ENCODE measurements at places on chromosomes 16 and 17.

- DNase-seq: no peak
These were observed 62.3 kb downstream of the PHKB start for GRCh38 chr16:47523342-47524006.

DNA sequence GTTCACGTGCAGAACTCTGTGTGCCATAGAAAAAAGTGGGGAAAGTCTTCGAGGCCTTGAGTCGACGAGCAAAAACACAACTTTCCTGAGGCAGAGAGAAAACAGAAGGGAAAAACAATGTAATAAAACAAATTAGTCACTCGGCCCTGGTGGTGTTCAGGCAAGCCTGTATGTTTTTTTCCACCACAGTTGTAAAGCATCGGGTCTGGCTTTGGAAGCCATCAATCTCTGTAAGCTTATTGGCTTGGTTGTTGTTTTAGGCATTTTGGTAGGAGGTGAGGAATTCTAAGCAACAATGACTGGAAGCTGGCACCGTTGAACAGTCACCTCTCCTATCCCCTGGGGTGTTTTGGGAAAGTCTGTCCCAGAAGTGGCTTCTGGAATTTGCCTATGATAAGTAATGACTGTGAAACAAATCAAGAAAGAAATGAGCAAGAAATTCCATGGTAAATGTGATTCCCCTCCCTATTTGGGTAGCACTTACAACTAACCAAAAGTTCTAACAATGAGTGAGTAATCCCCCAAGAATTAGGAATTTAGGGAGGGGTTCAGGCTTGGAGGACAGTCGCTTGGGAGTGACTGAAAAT, 2.8 kb downstream of the CDH13 start:
- DNase-seq: peak; percentile 97

- no peak for DNase-seq
These were observed 72.8 kb downstream of the SOCS1 start for GRCh38 chr16:11183035-11183812.

GRCh38 chr16:3137267-3137666, 2.4 kb downstream of the ZNF213 start:
- no peak for DNase-seq

DNA sequence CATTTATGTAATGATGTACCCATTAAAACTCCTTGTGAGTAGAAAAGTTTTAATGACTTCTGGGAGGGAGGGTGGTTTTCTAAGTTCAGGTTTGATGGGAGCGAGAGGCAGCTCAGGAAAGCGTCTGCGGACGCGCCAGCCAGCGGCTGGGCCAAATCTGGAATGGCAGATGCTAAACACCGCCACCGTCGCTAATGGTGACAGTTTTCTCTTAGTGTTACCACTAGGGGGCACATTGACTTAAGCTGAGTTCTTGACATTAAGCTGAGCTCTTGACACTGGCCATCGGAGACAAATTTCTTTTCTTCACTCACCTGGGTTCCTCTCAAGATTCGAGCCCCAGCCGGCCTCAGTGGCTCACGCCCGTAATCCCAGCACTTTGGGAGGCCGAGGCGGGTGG, 6.7 kb downstream of the TRPV1 start:
- no peak for DNase-seq

GRCh38 chr17:60102632-60103096, 23.9 kb upstream of the HEATR6 start:
- peak; percentile 70 for DNase-seq

DNA sequence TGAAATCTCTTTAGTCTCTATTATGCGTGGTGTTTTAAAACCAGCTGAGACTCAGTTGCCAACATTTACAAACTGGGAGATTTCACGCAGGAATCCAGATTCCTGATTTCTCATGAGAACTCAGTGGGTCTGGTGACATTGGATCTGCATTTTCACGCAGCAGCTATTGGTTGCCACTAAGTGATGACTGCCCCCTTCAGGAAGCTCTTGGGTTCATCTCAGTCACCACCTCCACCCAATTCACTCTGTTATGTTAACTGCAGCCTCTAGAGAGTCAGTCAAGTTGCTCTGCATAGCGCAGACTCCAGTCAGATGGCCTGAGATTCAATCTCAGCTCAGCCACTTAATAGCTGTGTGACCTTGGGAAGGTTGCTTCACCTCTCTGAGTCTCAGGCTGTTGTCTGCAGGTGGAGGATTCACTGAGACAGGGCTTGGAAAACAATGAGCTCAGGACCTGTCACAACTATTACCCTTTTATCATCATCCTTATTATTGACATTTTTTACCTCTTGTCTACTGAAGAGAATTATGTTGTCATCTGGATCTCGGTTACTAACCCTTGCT, 6.4 kb downstream of the SHISA9 start:
- DNase-seq: peak; percentile 29

DNA sequence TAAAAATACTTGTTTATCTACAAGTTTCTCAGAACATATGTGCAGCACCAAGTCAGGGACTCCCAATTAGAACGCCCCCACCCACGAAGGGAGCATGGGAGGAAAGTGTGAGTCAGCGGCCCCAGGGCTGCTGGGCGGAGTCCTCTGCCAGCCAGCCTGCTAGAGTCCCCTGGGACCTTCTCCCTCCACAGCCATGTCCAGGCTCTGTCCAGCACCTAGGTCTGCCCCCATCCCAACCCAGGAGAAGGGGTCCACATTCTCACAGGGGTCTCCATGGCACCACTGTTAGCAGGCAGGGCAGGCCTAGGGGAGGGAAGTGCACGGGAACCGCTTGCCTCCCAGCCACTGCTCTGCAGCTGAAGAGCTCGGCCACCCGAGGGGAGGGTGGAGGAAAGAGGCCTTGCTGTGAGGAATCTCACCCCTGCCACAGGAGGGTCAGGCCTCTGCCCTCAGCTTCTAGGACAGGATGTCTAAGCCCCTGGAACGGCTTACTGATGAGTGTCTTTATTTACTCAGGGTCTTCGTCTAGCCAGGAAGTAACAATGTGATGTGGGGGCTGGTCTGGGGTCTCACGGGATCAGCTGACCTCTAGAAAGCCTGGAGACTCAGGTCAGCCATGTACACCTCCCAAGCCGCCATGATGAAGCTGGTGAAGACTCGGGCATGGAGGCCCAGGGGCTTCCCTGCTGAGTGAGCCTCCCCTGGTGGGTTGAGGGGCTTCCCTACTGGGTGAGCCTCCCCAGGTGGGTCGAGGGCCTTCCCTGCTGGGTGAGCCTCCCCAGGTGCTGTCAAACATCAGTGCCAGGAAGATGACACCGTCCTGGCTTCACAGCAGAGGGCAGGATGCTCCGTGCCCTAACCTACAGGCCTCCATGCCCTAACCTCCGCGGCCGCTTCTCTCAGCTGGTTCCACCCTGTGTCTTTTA, 190.3 kb downstream of the RBFOX3 start:
- DNase-seq: peak; percentile 42

DNA sequence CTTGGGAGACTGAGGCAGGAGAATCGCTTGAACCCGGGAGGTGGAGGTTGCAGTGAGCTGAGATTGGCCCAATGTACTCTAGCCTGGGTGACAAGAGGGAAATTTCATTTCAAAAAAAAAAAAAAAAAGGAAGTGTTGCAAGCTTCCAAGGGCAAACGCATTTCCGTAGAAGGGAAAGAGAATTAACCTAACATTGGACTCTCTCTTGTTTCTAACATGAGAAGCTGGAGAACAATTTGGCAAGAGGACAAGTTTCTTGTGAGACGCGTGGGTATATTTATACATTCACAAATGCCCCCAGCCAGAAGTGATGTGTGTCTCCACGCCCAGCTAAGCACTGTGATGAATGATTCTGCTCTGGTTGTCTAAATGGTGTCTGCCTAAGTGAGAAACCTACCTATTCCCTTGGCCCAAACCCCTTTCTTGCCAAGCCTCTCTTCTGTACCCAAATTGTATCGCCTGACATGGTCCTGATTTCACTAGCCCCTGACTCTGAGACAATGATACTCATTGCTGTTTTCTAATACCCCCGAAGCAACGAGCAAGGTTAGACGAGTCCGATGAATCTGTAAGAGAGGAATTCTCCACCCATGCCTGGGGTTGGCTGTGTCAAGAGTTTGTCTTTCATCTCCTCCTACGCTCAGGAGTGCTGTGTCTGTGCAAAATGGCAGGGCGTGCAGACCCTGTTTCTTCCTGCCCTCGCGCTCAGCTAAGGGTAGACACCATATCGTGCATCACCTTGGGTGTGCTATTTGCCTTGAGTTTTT, 14.2 kb upstream of the ST6GALNAC2 start:
- no peak for DNase-seq

- no peak for DNase-seq
These were observed 38.1 kb upstream of the DLX4 start for GRCh38 chr17:49930880-49931279.

- no peak for DNase-seq
These were observed 205.0 kb downstream of the RPTOR start for GRCh38 chr17:80749611-80750010.

GRCh38 chr17:915538-916201, 63.9 kb downstream of the NXN start:
- DNase-seq: peak; percentile 74

- no peak for DNase-seq
These were observed 62.3 kb downstream of the TMEM100 start for GRCh38 chr17:55660178-55660886.

DNA sequence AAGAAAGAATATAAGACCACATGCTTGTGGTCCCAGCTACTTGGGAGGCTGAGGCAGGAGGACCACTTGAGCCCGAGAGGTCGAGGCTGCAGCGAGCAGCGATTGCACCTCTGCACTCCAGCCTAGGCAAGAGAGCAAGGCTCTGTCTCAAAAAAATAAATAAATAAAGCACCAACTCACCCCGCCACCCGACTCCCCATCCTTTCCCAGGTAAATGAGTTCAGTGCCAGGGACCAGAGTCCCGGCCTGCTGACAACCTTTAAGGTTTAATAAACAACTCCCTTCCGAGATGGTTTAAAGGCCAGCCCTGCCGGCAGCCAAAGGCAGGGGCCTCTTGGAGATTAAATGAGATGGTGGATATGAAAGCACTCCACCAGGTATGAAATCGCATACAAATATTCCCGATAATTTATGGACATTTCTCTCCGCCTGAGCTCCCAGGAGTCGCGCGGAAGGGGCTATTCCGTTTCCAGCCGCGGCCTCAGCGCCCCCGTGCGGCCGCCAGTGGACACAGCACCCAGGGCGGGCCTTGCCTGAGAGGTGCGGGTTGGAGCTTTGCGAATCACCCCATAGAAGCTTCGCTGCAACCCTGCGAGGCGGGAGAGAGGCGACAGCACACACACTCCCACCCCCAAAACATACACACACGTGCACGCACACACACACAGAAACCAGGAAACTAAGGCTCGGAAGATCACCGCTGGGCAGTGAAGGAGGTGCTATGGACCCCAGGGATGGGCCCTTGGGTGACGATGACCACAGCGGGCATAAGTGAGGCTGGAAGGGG, 4.0 kb upstream of the RPL38 start:
- peak; percentile 49 for DNase-seq

GRCh38 chr17:74770498-74771318, 5.4 kb downstream of the NAT9 start:
- DNase-seq: peak; percentile 60

- DNase-seq: no peak
These were observed 186.3 kb upstream of the NLRP1 start for GRCh38 chr17:5770441-5771270.

- DNase-seq: no peak
These were observed 150.6 kb downstream of the RPTOR start for GRCh38 chr17:80694992-80695912.

- DNase-seq: no peak
These were observed 75.8 kb upstream of the CNTNAP4 start for GRCh38 chr16:76201385-76201784.

- DNase-seq: no peak
These were observed 21.4 kb downstream of the TOM1L2 start for GRCh38 chr17:17950806-17951205.

- peak; percentile 20 for DNase-seq
These were observed 13.4 kb downstream of the CBFA2T3 start for GRCh38 chr16:88963583-88963982.

DNA sequence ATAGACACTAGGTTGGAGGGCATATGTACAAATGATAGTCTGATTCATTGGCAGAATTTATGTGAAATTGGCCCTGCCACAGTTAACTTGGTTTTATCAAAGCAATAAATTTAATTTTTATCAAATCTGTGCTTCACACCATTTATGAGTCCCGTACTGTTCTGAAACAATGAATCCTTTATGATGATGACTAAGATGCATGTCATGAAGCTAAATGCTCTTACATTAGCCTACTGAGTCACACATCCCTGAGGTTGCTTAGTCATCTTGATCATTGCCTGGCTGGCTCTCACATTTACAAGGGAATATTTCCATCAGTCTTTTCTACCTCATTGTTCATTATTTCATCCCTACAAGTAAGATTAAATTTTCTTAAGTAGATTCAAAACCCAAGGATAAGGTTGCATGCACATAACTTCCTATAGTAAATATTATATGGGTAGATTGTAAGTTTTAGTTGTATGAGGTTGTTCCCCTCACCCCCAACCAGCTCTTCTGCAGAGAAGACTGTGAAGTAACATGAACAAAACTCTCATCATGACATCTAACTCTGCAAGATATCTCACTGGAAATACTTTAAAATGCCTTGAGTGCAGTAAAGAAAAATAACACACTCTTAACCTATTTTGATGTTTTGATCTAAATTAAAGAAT, 170.7 kb downstream of the CYB561 start:
- peak; percentile 97 for DNase-seq

DNA sequence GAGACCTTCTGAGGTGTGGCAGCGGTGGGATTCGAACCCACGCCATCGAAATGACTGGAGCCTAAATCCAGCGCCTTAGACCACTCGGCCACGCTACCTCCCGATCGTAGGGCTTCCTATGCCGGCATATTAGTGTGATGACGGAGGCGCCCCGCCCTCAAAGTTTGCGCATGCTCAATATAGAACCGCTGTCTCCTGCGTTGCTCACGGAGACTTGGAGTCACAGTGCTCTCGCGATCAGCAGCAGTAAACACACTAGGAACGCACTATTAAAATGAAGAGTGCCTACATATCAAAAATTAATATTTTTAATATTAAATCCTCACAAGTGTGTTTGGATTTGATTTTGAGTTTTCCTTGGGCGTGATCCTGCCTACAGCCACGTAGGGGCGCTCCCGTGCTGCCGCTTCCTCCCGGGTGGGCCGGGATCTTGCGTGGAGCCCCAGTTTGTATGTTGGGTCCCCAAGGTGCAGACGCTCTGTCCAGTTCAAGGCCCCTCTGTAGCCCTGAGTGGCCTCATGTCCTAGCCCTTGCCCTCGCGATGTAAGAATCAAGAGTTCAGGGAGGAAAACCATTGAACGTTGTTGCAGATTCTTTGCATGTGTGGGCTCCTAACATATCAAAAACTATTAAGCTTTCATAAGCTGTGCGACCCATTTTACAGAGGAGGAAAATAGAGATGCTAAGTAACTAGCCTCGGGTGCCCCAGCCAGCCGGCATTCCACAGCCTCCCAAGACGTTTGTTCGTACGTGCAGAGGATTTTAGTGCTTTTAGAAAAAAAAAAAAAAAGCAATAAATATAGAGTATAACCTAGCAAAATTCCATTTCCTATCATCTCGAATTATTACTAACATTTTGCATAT, 10.2 kb upstream of the EEF2K start:
- DNase-seq: peak; percentile 83

DNA sequence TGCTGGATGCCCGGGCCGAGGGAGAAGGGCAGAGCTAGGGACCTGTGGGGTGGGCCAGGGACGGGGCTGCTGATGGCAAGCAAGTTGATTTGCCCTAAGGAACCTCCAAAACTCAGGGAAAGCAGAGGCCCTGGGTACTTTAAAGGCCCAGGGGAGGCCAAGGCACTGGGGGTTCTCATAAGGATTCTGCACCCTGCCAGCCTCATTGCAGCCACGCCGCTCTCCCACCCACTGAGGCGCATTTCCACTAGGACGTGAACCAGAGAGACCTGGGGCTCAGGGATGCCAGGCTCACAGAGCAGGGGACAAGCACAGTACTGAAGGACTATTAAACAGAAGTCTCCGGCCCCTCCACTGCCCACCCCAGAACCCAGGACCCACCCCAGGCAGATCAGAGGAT, 39.4 kb upstream of the RBFOX3 start:
- DNase-seq: no peak

Data from M059J (cell line).